ENCODE measurements at places on chromosomes 2 and 18.
A peak's percentile ranks its signal among the peaks of the same experiment; 100 is the strongest.

- no peak for DNase-seq
These were observed 419.1 kb upstream of the DSEL start for GRCh38 chr18:67935638-67936037.

- DNase-seq, result no peak
These were observed 26.8 kb downstream of the LAMA1 start for GRCh38 chr18:7090771-7091170.

DNA sequence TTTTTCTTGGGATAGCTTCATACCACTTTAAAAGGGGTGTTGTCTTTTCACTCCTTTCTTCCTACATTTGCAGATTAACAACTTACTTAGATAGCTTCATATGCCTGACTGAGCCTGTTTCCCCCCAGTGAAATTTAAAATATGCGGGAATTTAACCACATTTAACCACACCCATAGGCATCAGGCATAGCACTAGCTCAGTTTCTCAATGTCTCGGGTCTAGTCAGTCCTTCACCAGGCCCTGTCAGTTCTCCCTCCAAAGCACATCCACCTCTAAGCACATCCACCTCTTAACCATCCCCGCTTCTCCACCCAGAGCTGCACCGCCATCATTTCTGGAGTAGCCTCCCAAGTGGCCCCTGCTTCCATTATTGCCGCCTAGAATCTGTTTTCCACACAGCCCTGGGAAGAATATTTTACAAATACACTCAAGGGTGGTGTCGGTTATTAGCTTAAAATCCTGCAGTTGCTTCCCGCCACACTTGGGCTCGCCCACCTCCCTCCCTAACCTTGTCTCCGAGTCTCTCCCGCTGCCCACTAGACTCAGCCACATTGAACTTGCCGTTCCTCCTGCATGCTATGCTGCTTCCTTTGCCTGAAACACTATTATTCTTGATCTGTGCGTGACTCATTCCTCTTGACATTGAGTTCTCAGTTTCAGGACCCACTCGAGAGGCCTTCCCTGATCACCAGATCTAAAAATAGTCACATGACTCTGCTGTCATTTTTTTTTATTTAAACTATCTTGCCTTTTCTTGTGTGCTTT lies 68.3 kb downstream of the SPTBN1 start:
- DNase-seq, result peak; percentile 24

DNA sequence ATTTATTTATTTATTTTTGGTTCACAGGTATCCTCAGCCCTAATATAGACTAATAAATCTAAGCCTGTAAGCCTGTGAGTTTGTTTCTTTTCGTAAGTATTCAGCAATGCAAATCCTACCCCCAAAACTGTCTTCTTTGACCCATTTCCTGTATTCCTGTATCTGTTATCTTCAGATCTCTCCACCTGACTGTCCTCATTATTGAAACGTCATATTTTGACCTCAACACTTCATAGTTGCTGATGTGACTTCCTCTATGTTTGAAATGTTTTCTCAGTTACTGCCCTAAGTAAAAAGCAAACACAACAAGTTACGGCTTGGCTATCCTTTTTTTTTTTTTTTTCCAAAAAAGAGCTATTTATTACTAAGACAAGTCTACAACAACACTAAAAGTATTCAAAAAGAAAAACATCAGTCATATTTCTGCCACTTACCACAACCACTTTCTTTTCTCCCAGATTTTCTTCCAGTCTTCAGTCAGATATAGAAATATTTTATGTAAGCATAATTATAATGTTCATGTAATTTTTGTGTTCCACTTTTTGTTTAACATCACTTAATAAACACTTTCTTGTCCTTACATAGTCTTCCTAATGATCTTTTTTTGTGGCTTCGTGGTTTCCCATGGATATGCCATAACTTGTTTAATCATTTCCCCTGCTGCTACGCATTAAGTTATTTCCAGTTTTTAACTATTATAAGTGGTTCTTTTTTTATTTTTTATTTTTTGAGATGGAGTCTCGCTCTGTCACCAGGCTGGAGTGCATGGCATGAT lies 45.0 kb upstream of the EML4 start:
- no peak for DNase-seq

GRCh38 chr2:16338026-16338425 lies 327.6 kb downstream of the CYRIA start:
- DNase-seq, result no peak

- no peak for DNase-seq
These were observed 69.3 kb downstream of the TMEM247 start for GRCh38 chr2:46548521-46549144.

DNA sequence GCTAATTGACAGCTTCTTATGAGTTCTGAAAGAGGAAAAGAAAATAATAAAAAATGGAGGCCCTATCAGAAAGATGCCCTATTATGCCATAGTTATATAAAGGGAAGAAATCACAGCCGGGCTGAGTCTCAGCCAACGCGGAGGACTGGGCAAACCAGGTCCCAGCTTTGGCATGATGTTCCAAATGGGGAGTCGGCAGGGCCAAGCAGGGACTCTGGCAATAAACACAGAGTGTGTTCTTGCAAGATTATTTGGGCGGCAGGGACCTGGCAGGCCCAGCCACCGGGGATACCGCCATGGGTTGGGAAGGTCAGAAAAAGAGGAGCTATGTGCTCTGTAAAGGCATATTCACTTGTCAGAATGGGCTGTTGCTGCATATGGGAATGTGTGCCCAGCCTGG lies 694.9 kb downstream of the BCL11A start:
- DNase-seq, result no peak

DNA sequence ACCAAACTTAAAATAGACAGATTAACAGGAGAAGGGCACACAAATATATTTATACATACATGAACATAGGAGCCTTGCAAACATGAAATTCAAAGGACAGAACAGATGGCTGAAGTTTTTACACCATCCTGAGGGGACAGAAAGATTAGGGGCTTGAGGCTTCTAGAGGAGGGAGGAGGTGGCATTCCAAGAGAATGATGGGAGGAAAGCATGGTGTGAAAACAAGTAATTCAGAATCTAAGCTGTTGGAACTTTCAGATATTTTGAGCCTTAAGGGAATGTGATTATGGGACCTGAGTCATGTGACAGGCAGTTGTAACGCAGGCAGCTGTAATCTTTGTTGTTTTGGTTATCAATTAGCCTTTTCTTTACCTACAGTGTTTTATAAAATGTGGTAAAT lies 225.2 kb upstream of the SPOPL start:
- no peak for DNase-seq

DNA sequence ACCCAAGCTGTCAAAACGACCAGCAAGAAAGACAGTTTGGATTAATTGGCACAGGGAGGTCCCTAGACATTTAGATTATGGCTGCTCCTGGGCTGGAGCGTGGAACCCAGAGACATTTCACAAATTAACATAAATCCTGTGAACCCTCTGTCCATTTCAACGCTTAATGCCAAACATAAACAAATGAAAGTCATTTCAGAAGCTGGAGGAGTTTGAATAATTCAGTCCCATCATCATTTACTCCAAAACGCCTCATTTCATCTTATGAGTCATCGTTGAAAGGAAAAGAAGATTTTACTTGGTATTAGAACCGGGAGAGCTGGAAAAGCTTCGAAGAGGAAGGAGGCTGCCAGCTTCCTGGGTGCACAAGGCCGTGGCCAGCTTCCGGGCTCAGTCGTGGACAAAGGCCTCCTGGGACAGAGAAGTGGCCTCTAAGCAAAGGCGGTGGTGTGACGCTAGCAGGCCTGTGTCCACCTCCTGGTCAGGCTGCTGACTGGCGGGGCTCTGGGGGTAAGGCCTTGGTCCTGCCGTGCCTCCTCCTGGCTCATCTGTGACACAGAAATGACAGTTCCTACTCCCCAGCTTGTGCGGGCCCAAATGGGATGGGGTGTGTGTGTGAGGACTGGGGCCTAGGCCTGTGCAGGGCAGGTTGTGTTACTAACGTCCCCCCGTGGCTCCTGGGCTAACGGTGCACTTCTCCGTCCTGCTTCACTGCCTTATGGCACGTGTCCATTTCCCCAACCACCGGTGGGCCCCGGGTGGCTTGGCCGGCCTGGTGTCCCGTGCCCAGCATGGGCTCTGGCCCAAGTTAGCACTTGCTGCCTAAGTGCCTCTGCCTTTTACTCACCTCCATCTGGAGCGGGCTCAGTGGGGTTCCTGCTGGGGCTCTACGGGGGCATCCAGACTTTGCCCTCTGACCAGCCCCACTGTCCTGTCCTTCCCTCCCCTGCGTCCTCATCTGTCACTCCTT lies 71.6 kb downstream of the RRM2 start:
- no peak for DNase-seq

GRCh38 chr2:189466656-189467055 lies 25.4 kb downstream of the WDR75 start:
- DNase-seq, result no peak

DNA sequence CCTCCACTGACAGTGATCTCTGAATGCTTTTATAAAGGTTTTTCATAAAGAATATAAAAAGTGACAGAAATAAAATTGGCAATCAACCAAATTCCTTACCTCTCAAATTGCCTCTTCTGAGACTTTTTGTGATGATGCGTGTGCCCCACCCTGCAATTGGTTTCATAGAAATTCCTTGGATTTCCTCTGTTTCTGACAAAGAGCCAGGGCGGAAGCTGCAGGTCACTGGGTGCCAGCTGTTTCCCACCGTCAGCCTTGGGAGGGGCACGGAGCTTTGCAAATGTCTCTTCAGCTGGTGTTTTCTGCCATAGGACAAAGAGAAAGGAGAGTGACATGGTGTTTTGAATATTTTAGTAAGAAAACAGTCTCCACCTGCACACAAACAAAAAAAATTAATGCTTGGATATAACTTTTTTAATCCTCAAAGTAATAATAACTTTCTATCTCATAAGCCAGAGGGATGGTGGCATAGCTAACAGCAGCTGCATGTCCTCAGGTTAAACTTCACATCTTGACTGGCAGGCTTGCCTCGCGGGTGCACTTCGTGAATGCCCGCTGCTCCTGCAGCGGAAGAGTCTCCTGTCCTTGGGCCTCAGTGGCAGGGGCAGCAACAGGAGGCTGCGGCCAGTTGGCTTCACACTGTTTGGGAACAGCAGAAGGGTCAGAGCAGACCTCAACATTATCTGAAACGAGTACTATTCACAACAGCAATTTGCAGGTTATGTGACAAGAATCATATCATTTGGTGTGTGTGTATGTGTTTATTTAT lies 24.7 kb downstream of the AGAP1 start:
- no peak for DNase-seq

DNA sequence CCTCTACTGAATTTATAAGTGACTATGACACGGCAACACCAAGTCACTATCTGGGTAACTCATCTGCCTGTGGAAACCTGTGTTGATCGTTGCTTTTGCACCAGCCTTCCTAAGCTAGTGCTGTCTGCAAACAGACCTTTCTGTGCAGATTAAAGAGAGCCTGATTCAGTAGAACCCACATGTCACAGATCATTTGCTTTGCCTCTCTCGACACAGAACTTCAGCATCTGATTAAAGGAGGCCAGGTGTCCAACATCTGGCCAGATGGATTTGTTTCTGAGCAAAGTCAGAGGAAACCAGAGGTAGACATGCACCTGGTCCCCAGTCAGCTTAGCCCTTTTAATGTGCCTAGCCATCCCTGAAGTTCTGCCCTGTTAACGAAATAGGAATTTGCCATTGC lies 15.0 kb upstream of the TTR start:
- DNase-seq, result no peak

DNA sequence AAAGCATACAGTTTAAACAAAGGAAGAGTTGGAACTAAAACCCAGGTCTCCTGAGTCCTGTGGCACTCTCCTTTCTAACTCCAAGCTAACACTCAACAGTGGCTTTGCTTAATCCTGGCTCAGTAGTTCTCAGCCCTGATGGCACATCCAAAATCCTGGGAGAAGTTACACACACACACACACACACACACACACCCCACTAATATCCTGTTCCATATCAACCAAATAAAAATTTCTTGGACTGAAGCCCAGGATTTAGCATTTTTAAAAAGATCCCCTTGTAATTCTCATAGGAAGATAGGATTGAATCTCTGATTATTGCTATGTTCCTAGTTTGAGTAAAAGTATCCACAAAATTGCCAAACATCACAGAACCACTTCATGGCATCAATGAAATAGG lies 136.1 kb upstream of the RIOK3 start:
- DNase-seq, result no peak

- DNase-seq, result no peak
These were observed 9.8 kb downstream of the POU3F3 start for GRCh38 chr2:104863468-104864279.

DNA sequence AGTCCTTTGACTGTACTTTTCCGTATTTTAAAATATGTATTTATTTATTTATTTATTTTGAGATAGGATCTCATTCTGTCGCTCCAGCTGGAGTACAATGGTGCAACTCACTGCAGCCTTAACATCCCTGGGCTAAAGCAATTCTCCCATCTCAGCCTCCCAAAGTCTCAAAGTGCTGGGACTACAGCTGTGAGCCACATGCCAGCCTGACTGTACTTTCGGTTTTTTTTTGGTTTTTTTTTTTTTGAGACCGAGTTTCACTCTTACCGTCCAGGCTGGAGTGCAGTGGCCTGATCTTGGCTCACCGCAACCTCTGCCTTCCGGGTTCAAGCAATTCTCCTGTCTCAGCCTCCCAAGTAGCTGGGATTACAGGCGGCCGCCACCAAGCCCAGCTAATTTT lies 28.9 kb upstream of the CCNYL1 start:
- DNase-seq, result no peak

DNA sequence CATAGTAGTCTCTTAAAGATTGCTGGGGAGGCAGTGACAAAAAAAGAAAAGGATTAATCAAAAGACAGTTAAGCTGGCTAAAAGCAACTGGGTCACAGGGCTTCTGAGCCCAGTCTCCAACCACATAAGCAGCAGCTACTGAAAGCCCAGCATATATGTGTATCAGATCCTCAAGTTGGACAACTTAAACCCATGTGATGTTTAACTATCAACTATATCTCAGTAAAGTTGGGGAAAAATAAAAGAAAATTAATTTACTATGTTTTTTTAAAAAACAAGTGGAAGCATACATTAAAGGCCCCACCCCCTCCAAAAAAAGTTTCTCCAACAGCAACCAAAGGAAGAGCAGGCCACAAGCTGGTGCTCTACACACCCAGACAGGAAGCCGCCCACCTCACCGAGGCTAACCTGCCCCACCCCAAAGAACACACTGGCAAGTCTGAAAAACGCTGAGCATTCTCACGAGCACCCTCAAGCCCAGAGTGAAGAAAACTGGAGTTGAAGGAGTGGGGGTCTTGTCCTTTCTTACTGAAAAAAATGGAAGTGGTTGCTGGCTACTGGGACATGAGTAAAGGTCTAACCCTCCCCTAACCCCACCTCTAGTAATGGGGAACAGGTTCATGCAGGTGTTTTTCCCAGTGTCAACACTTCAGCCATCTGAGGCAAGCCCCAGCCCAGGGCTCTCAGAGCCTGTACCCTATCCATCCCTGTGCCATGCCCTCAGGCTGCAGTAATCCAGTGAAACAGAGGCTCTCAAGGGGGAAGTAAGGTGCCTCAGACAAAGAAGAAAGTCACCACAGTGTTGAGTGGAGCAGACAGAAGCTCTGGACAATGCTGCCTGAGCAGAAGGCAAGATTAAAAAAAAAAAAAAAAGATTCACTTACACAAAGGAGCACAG lies 106.3 kb downstream of the GYPC start:
- DNase-seq, result no peak
